ENCODE measurements at places on chromosomes 6 and 20. TPM values are rescaled to one million over a fixed set of nuclear protein-coding genes. Genes with fewer than 3 reads are reported as not detected.

The HTR1E gene
- total RNA-seq: not detected

The HLA-G gene
- total RNA-seq: not detected

The MEI4 gene
- 0.84 TPM for total RNA-seq

The LHFPL5 gene
- total RNA-seq: not detected

The SGK2 gene
- total RNA-seq: 10.9 TPM

The DPPA5 gene
- not detected for total RNA-seq

The GCLC gene
- 17.8 TPM for total RNA-seq

The RNF217 gene
- 10.6 TPM for total RNA-seq

The PPIL1 gene
- 56.3 TPM for total RNA-seq

Data from left cardiac atrium (tissue), 4 donors.